ENCODE measurements at places on chromosomes 11 and 22.

- no peak for DNase-seq
Observed at GRCh38 chr11:4203603-4204360, 109.2 kb downstream of the RRM1 start.

GRCh38 chr22:49600891-49601431 is 226.7 kb downstream of the BRD1 start:
- DNase-seq: no peak

DNA sequence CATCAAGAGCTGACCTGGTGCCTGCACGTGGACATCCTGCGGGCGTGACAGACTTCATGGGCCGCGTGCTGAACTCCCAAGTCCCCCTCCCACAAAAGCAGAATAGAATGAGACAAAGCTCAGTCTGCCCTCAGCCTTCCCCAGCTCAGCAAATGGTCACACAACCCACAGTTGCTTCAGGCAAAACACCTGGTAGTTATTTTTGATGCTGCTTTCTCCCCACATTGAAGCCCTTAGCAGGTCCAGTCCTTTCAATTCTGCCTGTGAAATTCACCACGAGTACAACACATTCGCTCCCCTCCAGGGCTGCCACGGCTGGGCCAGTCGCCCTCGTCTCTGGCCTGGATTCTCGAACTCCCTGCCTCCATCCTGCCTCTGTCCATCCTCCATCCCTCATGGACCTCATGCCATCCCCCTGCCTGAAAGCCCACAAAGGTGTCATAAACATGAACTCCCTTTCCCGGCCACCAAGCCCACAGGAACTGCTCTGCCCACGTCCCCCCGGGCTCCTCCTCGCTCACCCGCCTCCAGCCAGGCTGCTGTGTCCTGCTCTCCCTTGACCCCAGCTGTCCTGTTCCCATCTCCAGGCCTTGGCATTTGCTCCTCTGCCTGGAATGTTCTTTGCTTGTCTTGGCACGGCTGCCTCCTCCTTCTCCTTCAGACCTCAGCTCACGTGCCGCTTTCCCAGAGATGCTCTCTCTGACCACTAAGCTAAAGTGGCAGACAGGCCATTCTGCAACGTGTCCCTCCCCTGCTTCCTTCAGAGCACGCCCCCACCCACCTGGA is 42.1 kb downstream of the SCUBE1 start:
- DNase-seq: no peak

GRCh38 chr11:57421805-57422204 is 5.1 kb downstream of the SLC43A3 start:
- DNase-seq: no peak

- no peak for DNase-seq
Observed at GRCh38 chr11:114243461-114244372, 52.5 kb upstream of the NNMT start.

All from glomerular endothelial cell (primary cell).